Stimulated activated CD8-positive, alpha-beta memory T cell treated with anti-CD3 and anti-CD28 coated beads, Interleukin-7, amount 100 ng/mL, for 4 hours (primary cell): ENCODE measurements at places on chromosomes 13 and 19.

GRCh38 chr19:51002542-51003311 lies 1.3 kb upstream of the KLK8 start:
- DNase-seq = no peak

DNA sequence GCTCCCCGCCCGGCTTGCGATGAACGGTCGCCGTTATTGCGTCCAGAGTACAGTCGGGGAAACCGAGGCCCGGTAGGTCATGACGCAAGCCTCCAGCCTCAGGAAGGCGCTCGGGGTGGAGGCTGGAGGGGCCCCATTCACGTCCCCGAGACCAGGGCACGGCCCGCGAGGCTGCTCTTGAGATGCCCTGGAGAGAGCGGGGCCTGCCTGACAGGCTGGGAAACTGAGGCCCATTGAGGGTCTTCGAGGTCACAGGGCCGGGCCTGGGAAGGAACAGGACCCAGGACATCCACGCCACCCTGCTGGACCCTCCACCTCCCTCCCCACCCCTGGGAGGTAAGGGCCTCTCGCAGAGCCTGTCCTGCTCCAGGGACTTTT lies 367 bp downstream of the NDUFS7 start:
- DNase-seq = no peak

GRCh38 chr13:100899720-100900316 lies 225.2 kb upstream of the TMTC4 start:
- DNase-seq = no peak

GRCh38 chr13:95451656-95452055 lies 100.9 kb upstream of the CLDN10 start:
- no peak for DNase-seq

GRCh38 chr13:44660050-44660449 lies 83.9 kb upstream of the TSC22D1 start:
- no peak for DNase-seq

DNA sequence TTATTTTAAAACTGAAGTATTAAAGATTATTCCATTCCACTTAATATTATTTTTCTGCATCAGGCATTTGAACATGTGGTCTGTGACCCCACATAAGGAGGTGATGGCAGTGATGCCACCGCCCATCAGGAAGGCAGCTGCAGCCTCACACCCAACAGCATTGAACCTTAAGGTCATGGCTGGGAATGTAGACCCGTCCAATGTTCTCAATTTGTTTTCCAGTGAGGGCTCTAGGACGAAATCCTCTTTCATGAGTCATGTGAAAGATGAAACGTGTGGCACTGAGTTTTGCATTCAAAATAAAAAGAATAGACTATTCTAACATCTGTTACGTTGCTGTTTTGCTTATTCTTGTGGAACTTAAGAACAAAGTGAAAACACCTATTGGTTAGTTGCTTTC lies 74.5 kb upstream of the ANKRD10 start:
- no peak for DNase-seq
